ENCODE measurements at places on chromosomes 11 and 22.
A peak's percentile ranks its signal among the peaks of the same experiment; 100 is the strongest.

DNA sequence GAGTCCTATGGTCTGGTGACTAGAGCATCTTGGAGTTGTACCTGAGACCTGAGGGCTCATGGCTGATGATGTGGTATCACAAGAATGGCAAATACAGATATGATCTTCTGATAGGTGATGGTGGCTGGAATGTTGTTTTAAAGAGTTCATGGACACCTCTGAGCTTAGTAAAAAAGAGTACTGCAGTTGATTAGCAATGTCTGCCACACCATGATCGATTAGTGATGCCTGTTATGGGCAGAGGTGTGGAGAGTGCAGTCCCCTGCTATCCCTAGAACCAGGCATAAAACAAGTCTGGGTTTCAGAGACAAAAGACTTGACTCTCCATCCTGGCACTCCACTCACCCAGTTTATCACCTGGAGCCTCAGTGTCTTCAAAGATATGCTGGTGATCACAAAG is 1.4 kb upstream of the BATF2 start:
- no peak for DNase-seq

DNA sequence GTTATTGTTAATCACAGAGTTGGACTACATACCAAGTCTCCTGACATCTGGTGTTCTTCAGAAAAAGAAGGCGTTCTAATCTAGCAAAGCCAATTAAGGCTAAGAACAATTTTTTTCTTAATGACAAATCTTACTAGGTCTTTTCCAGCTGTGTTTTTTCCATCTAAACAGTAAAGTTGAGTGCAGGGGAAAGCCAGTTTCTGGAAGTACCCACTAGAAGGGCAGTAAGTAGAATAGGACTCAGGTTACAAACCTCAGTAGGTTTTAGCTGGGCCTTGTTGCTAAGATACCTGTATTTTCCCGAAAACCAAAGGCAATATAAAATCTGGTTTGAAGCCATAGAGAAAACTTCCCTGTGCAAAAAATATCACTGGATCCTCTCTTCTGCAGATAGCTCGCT is 351.9 kb downstream of the ETS1 start:
- no peak for DNase-seq

GRCh38 chr11:33773987-33774735 is at the start of gene FBXO3:
Gene FBXO3, minus strand, starts transcription at chr11:33774520. Its CDS starts 23 bp downstream, at chr11:33774497.
- DNase-seq = peak; percentile 85

DNA sequence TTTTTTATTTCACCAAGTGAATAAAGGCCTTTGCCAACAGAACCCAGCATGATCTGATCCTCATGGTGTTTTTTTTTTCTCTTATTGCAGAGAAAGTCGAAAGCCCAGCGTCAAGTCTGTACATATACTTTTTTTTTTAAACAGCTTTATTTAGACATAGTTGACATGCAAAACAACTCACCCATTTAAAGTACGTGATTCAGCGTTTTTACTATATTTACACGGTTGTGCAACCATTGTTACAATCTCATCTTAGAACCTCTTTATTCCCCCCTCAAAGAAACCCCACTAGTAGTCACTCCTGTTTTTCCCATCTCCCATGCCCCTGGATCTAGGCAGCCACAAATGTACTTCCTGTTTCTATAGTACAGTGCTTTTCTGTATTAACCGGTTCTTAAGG is 20.6 kb upstream of the AP1B1 start:
- no peak for DNase-seq

DNA sequence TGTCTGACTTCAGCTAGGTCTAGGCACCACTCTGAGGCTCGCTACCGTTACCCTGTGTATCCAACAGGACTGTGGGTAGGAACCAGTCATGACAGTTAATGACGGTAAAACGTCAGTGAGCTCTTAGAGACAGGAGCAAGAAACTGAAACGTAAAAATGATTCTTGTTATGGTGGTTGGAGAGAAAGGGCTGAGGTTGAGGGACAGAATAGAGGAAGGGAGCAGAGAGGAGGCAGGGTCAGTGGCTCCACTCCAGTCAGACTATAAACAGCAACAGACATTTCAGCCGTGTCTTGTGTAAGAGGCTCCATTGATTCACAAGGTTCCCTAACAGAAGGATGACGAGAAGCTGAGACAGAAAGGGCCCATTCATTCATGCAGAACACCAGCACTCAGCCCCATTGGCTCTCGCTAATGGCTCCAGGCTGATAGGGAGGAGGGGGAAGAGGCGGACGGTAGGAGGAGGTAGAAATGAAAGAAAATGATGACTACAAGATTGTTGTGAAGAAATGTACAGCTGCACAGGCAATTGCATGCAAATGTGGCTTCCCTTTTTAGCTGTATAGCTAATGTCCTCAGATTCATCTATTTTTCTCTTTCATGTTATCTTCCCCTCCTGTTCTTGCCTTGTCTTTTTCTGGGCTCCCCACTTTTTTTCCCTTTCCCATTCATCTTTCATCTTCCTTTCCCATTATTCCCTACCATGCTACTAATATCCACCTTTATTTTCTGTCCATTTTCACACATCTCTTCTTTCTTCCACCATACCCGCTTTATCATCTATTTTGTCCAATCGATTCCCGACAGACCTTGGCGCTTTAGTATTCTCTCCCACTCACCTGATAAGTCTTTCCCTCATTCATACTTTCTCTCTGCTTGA is 34.3 kb downstream of the ETS1 start:
- peak; percentile 70 for DNase-seq

DNA sequence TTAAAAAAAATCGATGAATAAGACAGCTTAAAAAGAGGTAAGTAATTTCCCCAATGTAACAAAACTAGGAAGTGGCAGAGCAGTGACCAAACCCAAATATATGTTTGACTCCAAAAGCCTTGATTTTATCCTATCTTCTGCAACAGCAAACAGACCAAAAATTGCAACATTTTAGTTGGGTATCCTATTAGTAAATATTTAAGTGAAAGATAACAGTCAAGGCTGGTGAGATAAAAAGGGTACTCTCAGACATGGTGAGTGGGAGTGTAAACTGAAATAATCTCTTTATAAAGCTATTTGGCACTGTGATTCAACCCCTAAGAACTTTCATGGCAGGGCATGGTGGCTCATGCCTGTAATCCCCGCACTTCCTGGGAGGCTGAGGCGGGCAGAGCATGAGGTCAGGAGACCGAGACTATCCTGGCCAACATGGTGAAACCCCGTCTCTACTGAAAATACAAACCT is 1.9 kb upstream of the RDX start:
- DNase-seq = no peak

GRCh38 chr22:29484642-29485041 is 4.6 kb downstream of the NEFH start:
- DNase-seq = no peak

DNA sequence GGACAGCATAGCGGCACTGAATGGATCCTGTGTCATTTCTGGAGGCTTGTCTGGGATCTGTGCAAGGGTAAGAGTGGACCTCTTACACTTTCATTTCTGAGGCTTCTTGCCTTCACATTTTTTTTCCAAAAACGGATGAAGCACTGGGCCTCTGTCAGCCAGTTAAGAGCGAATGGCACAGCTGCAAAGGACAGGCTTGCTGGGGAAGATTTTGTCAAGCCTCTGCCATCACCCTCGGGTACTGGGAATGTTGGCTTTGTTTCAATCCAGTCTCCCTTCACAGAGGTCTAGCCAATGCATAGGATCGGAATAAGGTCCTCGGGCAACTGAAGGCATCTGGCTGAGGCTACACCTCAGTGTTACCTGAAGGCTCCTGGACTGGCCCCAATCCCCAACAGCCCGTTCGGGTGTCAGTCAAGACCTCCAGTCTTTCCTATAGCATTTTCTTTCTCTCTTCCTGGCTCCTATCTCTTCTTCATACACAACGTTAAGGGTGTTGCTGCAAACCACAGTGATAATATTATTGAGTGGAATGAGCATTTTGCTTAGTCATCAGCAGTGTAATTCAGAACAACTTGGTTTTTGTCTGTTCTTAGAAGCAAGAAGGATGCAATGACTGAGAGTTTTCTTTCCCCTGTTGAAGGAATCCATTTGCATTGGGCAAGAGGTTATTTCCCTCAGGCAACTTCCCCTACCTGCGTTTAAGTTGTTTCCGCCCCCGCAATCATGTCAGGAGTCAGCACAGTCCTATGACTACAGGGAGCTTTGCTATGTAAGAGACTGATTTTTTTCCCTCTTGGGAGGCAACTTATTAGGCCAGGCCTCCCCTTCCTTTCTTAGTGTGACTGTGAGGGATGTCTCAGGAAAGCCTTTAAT is 22.8 kb downstream of the NPAT start:
- DNase-seq = no peak

DNA sequence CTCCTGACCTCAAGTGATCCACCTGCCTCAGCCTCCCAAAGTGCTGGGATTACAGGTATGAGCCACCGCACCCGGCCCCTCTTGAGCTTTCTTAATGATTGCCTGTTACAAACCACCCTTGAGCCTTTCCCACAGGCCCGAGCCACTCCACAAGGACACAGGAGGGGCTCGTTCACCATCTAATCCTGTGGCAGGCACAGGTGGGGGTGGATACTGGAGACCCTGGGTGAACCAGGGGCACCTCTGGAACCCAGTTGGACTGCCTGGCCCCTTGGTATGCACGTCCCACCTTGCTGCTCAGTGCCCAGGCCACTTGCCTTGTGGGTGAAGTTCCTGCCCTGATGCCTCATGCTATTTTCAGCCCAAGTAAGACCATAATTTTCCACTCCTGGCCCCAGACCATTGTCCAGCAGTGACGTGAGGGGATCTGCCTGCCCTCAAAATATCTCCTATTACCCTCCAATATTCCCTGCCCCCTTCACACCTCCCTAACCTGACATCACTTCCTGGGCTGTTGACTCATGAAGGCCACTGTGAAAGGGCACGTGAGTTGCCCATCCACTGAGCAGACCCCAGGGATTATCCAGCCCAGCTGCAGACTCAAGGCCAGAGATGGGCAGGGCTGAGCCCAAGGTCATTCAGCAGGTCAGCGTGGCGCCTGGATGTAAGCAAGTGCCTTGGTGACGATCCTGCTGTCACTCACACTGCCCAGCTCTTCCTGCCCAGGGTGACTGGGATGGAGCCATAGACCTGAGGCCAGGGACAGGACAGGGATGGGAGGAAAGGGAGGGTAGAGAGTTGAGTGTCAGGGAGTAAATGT is 19.6 kb downstream of the P2RY2 start:
- no peak for DNase-seq

DNA sequence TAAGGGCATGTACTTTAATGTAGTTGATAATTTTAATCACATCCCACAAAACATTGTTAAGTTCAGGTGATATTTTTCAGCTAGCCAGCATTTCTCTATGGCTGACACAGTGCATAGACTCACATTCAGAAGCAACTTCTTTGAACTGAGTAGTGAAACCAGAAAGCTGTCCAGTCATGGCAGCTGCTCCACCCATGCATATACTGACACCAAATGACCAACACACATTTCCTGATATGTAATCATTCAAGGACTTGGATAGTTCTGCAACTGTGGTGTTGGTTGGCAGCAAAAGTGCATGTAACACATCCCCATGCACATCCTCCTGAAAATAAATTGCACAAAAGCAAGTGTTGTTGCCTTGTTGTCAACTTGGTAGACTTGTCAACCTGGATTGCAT is 39.7 kb downstream of the CALCA start:
- DNase-seq = no peak

DNA sequence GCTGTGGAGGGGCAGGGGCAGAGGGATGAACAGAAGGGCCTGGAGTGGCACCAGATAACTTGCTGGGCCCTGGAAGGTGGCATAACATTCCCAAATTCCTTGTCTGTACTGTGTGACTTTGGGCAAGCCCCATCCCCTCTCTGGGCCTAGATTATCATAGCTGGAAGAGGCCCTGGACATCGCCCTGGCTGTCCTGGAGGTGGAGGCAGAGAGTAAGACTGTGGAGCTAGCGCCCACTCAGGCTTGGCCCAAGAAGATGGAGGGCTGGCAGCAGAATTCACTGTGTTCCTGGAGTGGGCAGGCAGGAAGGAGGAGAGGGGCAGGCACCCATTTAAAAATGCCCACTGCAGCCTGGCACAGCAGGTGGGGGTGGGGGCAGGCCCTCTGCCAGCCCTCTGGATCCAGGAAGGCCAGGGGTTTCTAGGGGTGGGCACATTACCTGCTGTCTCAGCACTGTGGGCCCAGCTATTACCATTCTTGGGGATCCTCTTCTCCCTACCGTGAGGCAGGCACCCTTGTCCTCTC is 22.6 kb downstream of the ARHGEF17 start:
- no peak for DNase-seq

DNA sequence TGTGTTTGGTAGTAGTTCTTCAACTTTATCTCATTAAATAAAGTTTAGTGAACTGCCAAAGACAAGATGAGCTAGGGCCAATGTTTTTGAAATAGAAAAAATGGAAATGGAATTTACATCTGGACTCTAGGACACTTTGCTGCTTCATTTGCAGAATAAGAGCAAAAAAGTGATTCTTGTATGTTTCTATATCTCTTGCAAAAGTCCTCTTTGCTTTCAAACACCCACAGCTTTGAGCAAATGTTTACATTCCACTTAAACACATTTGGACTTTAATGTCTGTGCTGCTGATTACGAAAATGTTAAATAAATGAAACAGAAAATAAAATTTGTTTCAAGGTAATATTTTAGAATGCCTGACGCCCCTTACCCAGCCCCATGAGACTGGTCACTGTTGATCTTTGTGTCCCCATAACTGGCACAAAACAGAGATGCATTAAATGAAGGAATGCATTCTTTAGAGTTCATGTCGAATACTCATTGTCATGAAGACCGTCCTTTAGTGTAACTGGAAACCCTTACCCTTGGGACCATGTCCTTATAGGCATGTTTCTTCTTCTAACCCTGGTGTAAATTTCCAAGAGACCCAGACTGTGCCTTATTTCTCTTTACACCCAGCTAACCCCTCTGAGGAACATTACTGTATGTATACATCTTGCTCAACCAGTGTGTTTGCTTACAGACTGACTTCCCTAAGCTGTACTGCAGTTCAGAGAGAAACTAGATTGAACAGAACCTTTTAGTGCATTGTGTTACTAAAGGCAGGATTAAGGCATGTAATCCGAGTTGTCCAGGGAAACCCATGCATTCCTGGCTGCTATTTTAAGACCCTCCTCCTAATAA is 199.7 kb downstream of the NAV2 start:
- DNase-seq = no peak

All from substantia nigra (tissue), 51 donors.